ENCODE measurements at places on chromosomes 1 and 21. TPM values are rescaled to one million over a fixed set of nuclear protein-coding genes. Genes with fewer than 3 reads are reported as not detected.

- no peaks in the 10 kb centered on the region for H3K36me3 ChIP-seq
- DNase-seq = no peak
- H3K27me3 ChIP-seq = no peaks in the 10 kb centered on the region
- no peak overlapping the region for H3K27ac ChIP-seq
- H3K4me3 ChIP-seq = no peak overlapping the region
These were observed 27.7 kb upstream of the LY9 start for GRCh38 chr1:160768295-160768657.

DNA sequence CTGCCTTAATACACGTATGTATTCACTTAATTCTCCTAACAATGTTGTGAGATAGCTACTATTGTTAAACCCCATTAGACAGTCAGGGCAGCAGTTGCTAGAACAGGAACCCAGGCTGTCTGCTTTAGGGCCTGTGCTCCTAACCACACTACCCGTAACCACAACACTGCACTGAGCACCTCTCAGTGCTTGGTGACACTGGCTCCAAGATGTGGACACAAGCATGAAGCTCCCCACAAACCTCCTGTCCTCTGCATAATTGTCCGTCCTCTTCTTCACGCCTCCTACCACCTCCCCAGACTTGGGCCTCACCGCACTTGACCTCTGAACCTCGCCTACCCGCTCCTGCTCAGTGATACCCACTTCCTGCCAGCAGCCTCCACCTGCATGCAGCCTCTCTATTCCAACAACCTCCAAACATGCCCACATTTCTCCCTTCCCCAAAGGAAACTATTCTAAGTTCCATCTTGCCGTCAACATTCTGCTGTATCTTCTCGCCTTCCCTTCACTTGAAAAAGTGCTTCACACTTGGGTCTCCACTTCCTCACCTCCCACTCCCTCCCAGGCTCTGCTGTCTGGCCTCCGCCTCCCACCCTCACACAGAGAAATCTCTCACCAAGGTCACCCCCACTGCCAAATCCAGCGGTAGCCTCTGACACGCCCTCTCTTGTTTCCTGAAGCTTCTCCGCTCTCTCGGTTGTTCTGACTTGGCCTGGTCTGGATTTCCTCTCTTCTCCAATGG is 14.6 kb upstream of the AHDC1 start:
- H3K36me3 ChIP-seq = no peaks in the 10 kb centered on the region
- no peak overlapping the region for H3K4me3 ChIP-seq
- H3K27me3 ChIP-seq = no peaks in the 10 kb centered on the region
- no peak overlapping the region for H3K27ac ChIP-seq

- DNase-seq = peak; percentile 63
- peak overlapping the region; percentile 72 for H3K4me3 ChIP-seq
- peak overlapping the region; percentile 44 for H3K27ac ChIP-seq
- no peaks in the 10 kb centered on the region for H3K36me3 ChIP-seq
- no peaks in the 10 kb centered on the region for H3K4me1 ChIP-seq
- H3K27me3 ChIP-seq = no peaks in the 10 kb centered on the region
These were observed 876 bp downstream of the RAB29 start for GRCh38 chr1:205774198-205775014.

GRCh38 chr1:12436345-12436658 is 181.7 kb downstream of the DHRS3 start:
- H3K27me3 ChIP-seq = no peaks in the 10 kb centered on the region
- no peak for DNase-seq
- H3K4me1 ChIP-seq = peaks cover 23% of the 10 kb centered on the region
- H3K4me3 ChIP-seq = no peak overlapping the region

DNA sequence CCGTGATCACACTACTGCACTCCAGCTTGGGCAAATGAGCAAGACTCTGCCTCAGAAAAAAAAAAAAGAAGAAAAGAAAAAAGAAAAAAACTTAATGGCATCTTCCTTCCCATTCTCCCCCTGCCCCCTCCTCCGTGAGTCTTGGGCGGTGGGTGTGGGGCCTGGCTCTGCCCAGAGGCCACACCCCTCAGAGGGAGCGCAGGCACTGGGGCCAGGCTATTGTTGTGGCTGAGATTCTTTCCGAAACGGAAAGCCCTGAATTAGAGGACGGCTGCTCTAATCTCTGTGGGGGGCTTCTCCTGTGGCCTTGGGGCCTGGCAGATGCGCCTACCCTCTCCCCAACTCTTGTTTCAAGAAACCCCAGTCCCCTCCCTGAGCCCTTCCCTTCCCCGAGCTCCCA is 4.1 kb upstream of the FAM110D start:
- H3K4me1 ChIP-seq = no peaks in the 10 kb centered on the region
- no peak overlapping the region for H3K27ac ChIP-seq
- DNase-seq = no peak
- H3K36me3 ChIP-seq = no peaks in the 10 kb centered on the region

DNA sequence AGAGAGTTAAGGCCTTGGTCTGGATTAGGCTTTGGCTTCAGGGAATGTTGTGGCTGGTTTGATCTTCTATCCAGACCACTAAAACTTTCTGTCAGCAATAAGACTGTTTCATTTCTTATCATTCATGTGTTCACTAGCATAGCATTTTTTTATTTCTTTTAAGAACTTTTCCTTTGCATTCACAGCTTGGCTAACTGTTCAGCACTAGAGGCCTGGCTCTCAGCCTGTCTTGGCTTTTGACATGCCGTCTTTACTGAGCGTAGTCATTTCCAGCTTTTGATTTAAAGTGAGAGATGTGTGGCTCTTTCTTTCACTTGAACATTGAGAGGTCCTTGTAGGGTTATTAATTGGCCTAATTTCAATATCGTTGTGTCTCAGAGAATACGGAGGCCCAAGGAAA is 62.5 kb downstream of the RNF220 start:
- no peak overlapping the region for H3K4me3 ChIP-seq
- no peak for DNase-seq

GRCh38 chr1:25765923-25766589 is 33.9 kb upstream of the SELENON start:
- H3K27me3 ChIP-seq = no peaks in the 10 kb centered on the region
- H3K27ac ChIP-seq = peak overlapping the region; percentile 55
- H3K4me1 ChIP-seq = peaks cover 25% of the 10 kb centered on the region
- H3K4me3 ChIP-seq = no peak overlapping the region
- no peak for DNase-seq
- no peaks in the 10 kb centered on the region for H3K36me3 ChIP-seq

DNA sequence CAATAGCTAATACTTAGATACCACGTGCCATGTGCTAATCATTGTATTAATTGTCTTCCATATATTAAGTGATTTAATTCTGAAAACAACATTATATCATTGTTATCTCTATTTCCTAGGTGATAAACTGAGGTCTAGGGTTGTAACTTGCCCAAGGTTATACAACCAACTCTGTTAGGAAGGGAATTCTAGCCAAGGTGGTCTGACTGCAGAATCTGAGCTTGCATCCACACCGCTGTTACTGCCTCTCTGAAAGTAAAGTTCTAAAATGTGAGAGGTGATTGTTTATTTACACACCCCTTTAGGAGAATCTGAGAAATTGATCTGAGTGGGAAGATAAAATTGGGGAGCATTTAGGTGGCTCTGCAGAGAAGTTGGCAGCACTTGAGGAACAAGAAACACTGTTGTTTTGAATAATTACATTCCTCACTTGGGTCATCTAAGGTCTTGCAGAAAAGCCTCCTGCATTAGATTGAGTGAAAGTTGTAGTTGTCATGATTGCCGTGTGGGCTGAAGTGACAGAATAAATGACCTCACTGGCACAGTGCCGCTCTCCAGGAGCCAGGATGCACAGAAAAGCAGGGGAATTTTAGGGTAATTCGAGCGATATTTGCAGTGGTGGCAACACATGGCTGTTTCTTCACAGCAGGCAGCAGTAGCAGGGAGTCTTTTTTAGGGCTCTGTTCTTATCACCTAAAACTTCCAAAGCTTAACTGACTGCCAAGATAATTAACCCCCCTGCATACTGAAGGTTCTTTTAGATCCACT is 121.7 kb downstream of the ADGRL4 start:
- H3K4me3 ChIP-seq = no peak overlapping the region
- DNase-seq = no peak
- no peaks in the 10 kb centered on the region for H3K27me3 ChIP-seq

- H3K27me3 ChIP-seq = no peaks in the 10 kb centered on the region
- no peaks in the 10 kb centered on the region for H3K4me1 ChIP-seq
- DNase-seq = no peak
- no peaks in the 10 kb centered on the region for H3K36me3 ChIP-seq
These were observed 14.2 kb downstream of the CD101 start for GRCh38 chr1:117015724-117016123.

DNA sequence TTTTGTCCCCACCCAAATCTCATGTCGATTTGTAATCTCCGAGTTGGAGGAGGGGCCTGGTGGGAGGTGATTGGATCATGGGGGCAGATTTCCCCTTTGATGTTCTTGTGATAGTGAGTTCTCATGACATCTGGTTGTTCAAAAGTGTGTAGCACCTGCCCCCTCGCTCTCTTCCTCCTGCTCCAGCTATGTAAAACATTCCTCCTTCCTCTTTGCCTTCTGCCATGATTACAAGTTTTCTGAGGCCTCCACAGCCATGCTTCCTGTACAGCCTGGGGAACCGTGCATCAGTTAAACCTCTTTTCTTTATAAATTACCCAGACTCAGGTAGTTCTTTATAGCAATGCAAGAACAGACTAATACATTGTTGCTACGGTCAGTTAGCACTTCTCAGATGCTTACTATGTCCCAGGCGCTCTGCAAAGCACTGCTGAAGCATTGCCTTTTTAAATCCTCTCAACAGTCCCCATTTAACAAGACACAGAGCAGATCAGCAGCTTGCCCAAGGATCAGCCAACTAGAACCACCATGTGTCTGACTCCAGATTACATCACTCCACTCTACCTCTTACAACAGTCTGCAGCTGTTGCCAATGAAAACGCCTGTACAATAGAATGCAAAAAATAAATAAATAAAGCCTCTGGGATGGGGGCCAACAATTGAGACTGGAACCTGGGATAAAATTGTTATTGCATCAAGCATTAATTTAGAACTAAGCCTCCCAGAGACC is 52.4 kb upstream of the USP1 start:
- no peak overlapping the region for H3K4me3 ChIP-seq
- H3K27me3 ChIP-seq = no peaks in the 10 kb centered on the region
- peak overlapping the region; percentile 75 for H3K27ac ChIP-seq
- peaks cover 24% of the 10 kb centered on the region for H3K4me1 ChIP-seq
- peak; percentile 72 for DNase-seq
- H3K36me3 ChIP-seq = no peaks in the 10 kb centered on the region

DNA sequence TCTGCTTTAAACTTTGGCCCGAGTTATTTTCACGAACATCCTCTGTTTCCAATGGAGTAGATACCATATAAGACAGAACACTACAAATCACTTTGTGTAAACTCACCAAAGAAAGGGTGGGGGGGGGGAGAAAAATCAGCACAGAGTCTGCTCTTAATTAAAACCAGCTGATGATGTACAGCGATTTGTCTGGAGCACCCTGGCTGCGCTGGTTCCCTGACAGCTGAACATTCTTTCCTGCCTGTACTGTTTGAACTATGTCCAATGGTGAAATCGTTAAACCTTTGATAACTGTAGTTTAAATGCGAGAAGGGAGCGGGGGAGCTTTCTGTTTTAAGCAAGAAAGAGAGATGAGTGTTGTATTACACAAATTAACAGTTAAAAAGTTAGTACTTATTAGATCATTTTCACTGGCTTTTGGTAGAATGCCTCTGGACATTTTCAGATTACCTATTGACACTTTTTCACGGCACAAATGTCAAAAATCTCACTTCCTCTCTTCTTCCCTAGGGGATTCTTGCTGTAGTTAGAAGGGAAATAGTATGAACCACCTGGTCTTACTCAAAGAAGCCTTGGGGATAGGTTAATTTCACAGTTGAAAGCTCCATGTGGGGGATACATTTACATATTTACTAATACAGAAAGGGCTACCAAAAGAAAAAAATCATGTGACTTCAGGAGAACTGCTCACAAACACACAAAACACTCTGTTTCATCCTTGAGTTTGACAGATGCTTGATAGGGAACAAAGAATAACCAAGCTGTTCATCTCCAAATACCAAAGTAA is 140.2 kb upstream of the RUNX1 start:
- no peaks in the 10 kb centered on the region for H3K27me3 ChIP-seq
- DNase-seq = peak; percentile 30
- H3K4me1 ChIP-seq = peaks cover 15% of the 10 kb centered on the region
- H3K4me3 ChIP-seq = no peak overlapping the region
- H3K36me3 ChIP-seq = no peaks in the 10 kb centered on the region
- H3K27ac ChIP-seq = peak overlapping the region; percentile 49

DNA sequence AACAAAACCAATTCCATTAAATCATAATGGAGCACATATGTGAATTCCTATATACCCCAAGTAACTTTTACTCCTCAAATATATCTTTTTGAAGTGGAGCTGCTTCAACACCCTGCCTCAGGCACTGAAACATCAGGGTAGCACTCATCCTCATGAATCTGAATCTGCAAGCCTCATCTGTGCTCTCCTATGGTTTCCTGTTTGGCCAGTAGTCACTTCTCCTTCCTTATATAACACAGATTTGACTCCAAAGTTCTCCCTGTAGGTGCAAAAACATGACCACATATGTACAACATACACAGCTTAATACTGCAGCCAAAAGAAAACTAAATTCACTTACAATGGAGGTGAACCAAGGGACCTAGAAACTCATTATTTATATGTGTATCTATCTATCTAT is 7.2 kb downstream of the TRIT1 start:
- H3K4me1 ChIP-seq = no peaks in the 10 kb centered on the region
- no peak overlapping the region for H3K4me3 ChIP-seq
- no peaks in the 10 kb centered on the region for H3K27me3 ChIP-seq
- H3K36me3 ChIP-seq = no peaks in the 10 kb centered on the region
- no peak for DNase-seq
- no peak overlapping the region for H3K27ac ChIP-seq

DNA sequence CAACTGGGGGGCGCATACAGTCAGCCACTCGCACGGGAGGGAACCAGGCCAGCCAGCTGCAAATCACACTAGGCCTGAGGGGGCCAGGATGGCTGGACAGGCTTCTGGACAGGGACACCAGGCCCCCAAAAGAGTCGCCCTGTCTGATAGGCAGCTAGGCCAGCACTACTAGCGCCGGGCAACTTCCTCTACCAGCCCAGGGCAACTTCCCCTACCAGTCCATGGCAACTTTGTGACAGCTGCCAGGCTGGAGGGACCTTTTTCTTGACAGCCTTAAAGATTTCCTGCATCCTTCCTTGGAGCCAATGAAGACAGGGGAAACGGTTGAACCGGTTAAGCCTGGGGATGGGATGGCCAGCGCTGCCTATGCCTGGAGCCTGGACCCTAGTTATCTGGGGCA is 5.1 kb downstream of the IFFO2 start:
- H3K4me3 ChIP-seq = no peak overlapping the region
- peaks cover 49% of the 10 kb centered on the region for H3K4me1 ChIP-seq
- H3K27ac ChIP-seq = no peak overlapping the region
- no peak for DNase-seq
- H3K36me3 ChIP-seq = no peaks in the 10 kb centered on the region

Gene SGIP1
- 20.2 TPM for total RNA-seq

Gene RPL11
- total RNA-seq = 862 TPM

Gene MAP3K7CL
- not detected for total RNA-seq

Gene IL22RA1
- 4.7 TPM for total RNA-seq
